ENCODE measurements at places on chromosomes 2 and 18.

GRCh38 chr2:216735668-216736067, 40.3 kb upstream of the IGFBP5 start:
- DNase-seq = no peak

DNA sequence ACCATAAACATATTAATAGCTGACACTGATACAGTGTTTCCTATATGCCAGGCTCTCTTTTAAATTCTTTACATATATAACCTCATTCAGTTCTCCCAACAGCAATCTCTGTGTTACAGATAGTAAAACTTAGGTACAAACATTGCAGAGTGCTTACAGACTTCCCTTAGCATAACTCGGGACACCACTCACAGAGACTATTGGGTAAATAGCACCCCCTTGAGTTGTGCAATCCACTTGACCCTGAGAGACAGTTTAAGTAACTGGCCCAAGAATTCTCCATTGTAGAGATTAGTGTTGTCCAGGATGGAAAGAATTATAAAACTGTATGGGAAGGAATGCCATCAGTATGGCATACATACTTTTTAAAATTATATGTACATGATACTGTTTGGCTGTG, 110.1 kb downstream of the POLE4 start:
- DNase-seq = peak; percentile 12

DNA sequence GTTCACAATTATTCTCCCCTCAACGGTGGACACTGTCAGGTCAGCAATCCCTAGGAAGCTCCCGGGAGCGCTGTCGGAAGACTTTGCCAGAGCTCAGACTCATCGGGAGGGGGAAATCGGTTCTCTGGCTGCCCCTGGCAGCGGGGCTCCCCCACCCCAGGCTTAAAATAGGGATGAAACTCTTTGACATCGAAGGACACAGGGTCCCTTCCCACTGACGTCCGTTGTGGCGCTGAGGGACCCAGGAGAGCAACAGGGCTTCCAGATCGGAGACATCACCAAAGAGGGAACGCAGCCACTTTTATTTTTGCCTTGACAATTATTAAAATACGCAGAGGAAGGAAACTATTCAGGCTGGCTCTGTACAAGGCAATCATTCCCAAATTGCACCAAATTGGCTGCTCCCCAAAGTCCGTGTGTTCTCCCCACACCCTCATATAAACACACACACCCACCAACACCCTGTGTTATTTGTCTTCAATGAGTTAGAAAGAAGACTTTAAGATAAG, 249.0 kb downstream of the CDH20 start:
- no peak for DNase-seq

DNA sequence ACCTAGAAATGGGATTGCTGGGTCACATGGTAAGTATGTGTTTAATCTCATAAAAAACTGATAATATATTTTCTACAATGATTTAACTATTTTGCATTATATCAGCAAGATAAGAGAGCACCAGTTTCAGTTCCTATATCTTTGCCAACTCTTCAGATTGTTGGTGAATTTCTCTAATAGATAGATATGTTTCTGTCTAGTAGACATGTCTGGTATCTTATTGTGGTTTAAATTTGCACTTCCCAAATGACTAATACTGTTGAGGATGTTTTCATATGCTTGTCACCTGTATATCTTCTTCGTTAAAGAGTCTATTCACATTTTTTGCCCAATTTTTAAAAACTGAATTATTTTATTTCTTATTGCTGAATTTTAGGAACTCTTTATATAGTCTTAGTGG, 113.8 kb upstream of the UXS1 start:
- DNase-seq = no peak

- no peak for DNase-seq
Observed at GRCh38 chr18:36761186-36761698, 67.6 kb downstream of the TPGS2 start.

GRCh38 chr2:9347411-9347881, 75.9 kb downstream of the ITGB1BP1 start:
- peak; percentile 30 for DNase-seq

- DNase-seq = no peak
Observed at GRCh38 chr2:31223026-31223425, 5.7 kb upstream of the CAPN14 start.

Data from EH (cell line).